ENCODE measurements at places on chromosomes 16 and 17. TPM values are rescaled to one million over a fixed set of nuclear protein-coding genes. Genes with fewer than 3 reads are reported as not detected.

GRCh38 chr16:82011199-82011641 is at the start of gene SDR42E1:
Gene SDR42E1, minus strand, starts transcription at chr16:82011470. Its CDS starts 10,612 bp downstream, at chr16:82000858.
- H3K27ac ChIP-seq = no peak within 1 kb of the TSS
- H3K4me1 ChIP-seq = peaks cover 4% of the 10 kb centered on the region
- DNase-seq = no peak
- H3K36me3 ChIP-seq = no peaks in the 10 kb centered on the region

- H3K4me3 ChIP-seq = peak overlapping the region; percentile 98
- H3K27ac ChIP-seq = peak overlapping the region; percentile 94
- peak; percentile 51 for DNase-seq
- H3K36me3 ChIP-seq = peaks cover 28% of the 10 kb centered on the region
- peaks cover 20% of the 10 kb centered on the region for H3K4me1 ChIP-seq
- no peaks in the 10 kb centered on the region for H3K27me3 ChIP-seq
Observed at GRCh38 chr17:75152922-75153779, 1.2 kb downstream of the JPT1 start.

Gene MYO15B
- 3.1 TPM for total RNA-seq

Gene CCNF
- 70.1 TPM for total RNA-seq

DNA sequence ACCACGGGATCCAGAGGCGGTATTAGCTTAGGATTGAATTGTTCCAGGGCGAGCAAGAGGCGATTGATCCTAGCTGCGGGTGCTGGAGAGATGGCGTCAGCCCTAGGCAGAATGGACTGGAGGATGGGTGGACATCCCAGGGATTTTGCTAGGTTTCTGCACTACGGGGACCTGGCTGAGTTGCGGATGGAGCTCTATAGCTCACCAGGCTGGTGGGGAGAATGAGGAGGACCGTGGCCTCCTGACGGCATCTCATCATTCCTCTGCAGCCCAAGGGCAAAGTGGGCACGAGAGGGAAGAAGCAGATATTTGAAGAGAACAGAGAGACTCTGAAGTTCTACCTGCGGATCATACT is 614 bp downstream of the TMEM208 start:
- H3K4me1 ChIP-seq = peaks cover 18% of the 10 kb centered on the region
- peak overlapping the region; percentile 74 for H3K27ac ChIP-seq
- peak overlapping the region; percentile 98 for H3K4me3 ChIP-seq
- peaks cover 53% of the 10 kb centered on the region for H3K36me3 ChIP-seq
- H3K27me3 ChIP-seq = no peaks in the 10 kb centered on the region

GRCh38 chr16:21274172-21274726 is 3.8 kb downstream of the CRYM start:
- no peak overlapping the region for H3K27ac ChIP-seq
- peaks cover 35% of the 10 kb centered on the region for H3K27me3 ChIP-seq
- no peak overlapping the region for H3K4me3 ChIP-seq
- H3K36me3 ChIP-seq = no peaks in the 10 kb centered on the region

- DNase-seq = no peak
- no peaks in the 10 kb centered on the region for H3K36me3 ChIP-seq
- H3K27ac ChIP-seq = no peak overlapping the region
- peaks cover 26% of the 10 kb centered on the region for H3K4me1 ChIP-seq
Observed at GRCh38 chr17:55577687-55578086, 66.4 kb upstream of the SMIM36 start.

Gene PIK3R5
- total RNA-seq = 0.78 TPM

- H3K27me3 ChIP-seq = no peaks in the 10 kb centered on the region
- H3K4me1 ChIP-seq = peaks cover 16% of the 10 kb centered on the region
- no peak for DNase-seq
Observed at GRCh38 chr16:66948134-66948836, 12.8 kb upstream of the CES3 start.

Gene KRT20
- 0.44 TPM for total RNA-seq

Gene SSTR5
- not detected for total RNA-seq

DNA sequence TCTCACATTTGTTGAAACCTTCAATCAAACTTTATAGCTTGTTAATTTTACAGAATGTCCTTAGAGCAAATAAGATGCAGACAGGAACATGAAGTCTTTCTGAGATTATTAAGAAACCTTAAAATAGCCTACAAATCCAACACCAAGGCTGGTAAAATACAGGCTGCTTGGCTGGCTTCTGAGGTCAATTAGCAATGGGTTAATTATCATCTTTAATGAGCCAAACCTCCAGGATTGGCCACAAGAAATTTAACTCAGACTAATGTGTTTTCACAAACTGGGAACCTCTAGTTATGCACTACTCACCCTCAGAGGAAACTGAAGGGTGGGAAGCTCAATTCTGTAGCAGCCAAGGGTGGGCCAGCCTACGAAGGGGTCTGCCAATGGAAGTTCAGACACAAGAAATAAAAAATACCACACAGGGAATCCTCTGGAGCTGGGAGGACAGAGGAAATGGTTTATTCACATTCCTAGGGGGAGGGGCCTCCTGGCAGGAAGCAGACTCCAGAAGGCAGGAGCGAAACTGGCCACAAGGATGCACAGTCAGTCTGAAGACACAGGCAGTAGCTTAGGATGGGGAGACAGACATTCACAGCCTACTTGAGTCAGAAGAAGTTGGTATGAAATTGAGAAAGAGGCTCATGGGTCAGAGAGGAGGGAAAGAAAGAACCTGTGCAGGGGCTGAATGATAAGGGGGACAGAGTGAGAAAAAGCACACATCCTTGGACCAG is 36.1 kb downstream of the HIC1 start:
- H3K36me3 ChIP-seq = peaks cover 4% of the 10 kb centered on the region
- H3K4me1 ChIP-seq = peaks cover 29% of the 10 kb centered on the region
- no peak overlapping the region for H3K27ac ChIP-seq

DNA sequence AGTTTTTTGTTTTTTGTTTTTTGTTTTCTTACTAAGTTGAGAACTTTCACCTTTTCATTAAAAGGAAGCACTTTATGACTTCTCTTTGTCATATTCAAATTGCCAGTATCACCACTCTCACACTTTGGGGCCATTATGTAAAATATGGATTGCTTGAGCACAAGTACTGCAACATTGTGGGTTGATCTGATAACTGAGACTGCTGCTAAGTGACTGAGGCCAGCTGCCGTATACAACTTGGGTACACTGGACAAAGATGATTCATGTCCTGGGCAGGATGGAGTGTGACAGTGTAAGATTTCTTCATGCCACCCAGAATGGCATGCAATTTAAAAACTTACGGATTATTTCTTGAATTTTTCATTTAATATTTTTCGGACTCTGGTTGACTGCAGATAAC is 7.8 kb downstream of the TTC19 start:
- no peaks in the 10 kb centered on the region for H3K4me1 ChIP-seq
- H3K4me3 ChIP-seq = no peak overlapping the region
- no peak overlapping the region for H3K27ac ChIP-seq
- DNase-seq = no peak
- H3K36me3 ChIP-seq = peaks cover 87% of the 10 kb centered on the region
- H3K27me3 ChIP-seq = no peaks in the 10 kb centered on the region

- H3K4me1 ChIP-seq = peaks cover 12% of the 10 kb centered on the region
- no peaks in the 10 kb centered on the region for H3K36me3 ChIP-seq
- peaks cover 39% of the 10 kb centered on the region for H3K27me3 ChIP-seq
Observed at GRCh38 chr16:56682703-56683397, 580 bp downstream of the MT1X start.

DNA sequence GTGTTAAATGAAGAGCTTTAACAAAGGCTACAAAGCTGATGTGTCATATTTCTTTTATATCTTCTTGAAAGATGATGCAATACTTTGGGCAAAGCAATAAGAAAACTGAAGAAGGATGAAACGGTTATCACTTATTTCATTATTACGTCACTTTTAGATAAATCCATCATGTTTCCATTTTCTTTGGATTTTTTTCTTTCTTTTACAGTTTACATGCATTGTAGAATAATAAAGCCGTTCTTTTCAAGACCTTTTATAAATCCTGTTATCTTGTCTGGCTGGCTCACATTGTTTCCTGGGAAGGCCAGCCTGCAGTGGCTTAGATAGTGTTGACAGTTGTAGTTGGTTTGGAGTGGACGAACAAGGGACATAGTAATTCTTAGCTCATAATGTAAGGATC is 28.9 kb downstream of the TANC2 start:
- no peak overlapping the region for H3K4me3 ChIP-seq
- no peaks in the 10 kb centered on the region for H3K36me3 ChIP-seq
- no peaks in the 10 kb centered on the region for H3K27me3 ChIP-seq
- peak; percentile 56 for DNase-seq
- H3K27ac ChIP-seq = peak overlapping the region; percentile 68

DNA sequence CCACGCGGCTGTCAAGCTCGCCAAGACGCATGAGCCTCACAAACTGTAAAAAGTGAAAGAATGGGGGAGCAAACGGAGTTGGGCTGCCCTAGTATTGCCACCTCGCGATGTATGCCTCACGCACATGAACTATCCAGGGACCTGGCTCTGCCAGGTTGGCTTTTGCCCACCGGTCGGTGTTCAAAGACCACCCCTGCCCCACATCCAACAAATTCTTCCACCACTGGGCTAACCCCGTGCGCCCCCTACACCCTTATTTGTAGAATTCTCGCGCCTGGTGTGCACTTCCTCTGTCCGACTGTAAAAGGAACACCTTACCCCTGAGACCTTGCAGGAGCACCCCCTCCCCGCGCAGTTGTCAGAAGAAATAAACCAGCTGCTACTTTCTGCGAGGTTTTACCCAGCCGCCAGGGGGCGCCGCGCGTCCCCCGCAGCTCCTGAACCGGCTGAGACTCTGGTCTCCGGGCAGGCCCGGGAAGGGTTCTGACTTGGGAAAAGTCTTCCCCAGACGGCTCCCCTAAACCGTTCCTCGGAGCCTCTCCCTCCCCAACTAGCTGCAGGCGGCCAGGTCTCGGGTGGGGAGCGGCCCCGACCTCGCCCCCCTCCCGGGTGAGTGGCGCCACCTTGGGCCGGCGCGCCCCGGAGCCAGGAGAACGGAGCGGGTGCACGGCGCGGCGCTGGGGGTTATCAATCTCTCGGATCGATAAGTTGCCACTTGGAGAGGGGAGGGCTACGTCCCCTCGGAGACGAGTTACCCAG is 1.7 kb upstream of the ZNF423 start:
- no peaks in the 10 kb centered on the region for H3K36me3 ChIP-seq
- peaks cover 4% of the 10 kb centered on the region for H3K4me1 ChIP-seq
- H3K27me3 ChIP-seq = peaks cover 57% of the 10 kb centered on the region
- peak; percentile 86 for DNase-seq

- no peak overlapping the region for H3K27ac ChIP-seq
Observed at GRCh38 chr16:9820476-9821246, 361.6 kb downstream of the GRIN2A start.

Gene UTS2R
- 0.22 TPM for total RNA-seq

Gene DNAH17
- total RNA-seq = not detected

Gene WDR81
- 13.0 TPM for total RNA-seq

- no peak for DNase-seq
- no peaks in the 10 kb centered on the region for H3K27me3 ChIP-seq
- peaks cover 16% of the 10 kb centered on the region for H3K4me1 ChIP-seq
- H3K4me3 ChIP-seq = no peak overlapping the region
Observed at GRCh38 chr17:28796062-28796461, 46.5 kb downstream of the FAM222B start.

GRCh38 chr16:6512512-6512911 is 820.1 kb upstream of the RBFOX1 start:
- no peaks in the 10 kb centered on the region for H3K27me3 ChIP-seq
- no peak overlapping the region for H3K27ac ChIP-seq
- no peak overlapping the region for H3K4me3 ChIP-seq
- DNase-seq = no peak
- no peaks in the 10 kb centered on the region for H3K4me1 ChIP-seq

Gene IRX6
- total RNA-seq = 0.11 TPM

DNA sequence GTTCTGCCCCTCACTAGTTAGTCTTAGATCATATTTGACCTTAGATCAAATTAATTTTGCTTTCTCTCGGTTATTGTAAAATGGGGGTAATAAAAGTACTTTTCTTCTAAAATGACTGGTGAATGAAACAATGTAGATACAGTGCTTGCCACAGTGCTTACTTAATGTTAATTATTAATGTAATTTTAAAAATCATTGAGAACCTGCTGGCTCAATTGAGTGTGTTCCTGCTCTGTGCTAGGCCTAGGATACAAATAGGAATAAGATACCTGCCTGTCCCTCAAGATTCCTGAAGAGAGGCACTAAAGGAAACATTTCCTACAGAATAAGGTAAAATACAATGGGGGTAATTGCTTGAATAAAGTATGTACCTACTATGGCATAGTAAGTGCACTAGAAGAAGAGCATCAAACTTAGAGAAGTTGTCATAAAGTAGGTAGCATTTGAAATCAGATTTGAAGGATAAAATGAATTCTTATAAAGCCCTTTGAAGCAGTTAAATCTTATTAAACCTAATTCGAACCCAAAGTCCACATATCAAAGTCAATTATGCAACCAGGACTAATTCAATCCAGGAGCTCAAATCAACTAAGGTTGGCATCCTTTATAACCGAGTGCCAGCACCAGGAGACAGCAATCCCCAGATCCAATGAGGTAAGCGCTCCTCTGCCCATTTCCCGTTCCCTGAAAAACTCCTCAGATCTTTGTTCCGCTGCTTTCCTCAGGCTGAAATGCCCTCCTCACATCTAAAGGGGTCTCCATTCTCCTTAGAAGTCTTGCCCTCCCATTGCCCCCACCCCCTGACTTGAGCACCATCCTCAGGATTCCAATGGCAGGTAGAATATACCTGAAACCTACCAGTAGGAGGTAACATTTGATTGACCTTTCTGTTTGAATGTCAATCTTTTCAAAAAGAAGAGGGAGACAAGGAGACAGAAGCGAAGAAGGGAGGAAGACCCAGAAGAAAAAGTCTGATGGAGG is 2.4 kb upstream of the MED13 start:
- DNase-seq = no peak
- peaks cover 17% of the 10 kb centered on the region for H3K36me3 ChIP-seq
- H3K4me3 ChIP-seq = no peak overlapping the region
- no peaks in the 10 kb centered on the region for H3K27me3 ChIP-seq

- no peak overlapping the region for H3K27ac ChIP-seq
- peaks cover 9% of the 10 kb centered on the region for H3K27me3 ChIP-seq
- no peak overlapping the region for H3K4me3 ChIP-seq
- H3K4me1 ChIP-seq = peaks cover 33% of the 10 kb centered on the region
Observed at GRCh38 chr16:4946917-4947316, 10.0 kb upstream of the PPL start.

- H3K27me3 ChIP-seq = peaks cover 26% of the 10 kb centered on the region
- H3K27ac ChIP-seq = no peak overlapping the region
- no peaks in the 10 kb centered on the region for H3K36me3 ChIP-seq
- H3K4me1 ChIP-seq = no peaks in the 10 kb centered on the region
- no peak overlapping the region for H3K4me3 ChIP-seq
Observed at GRCh38 chr16:54280751-54281150, 5.8 kb downstream of the IRX3 start.

- peaks cover 50% of the 10 kb centered on the region for H3K36me3 ChIP-seq
- H3K4me3 ChIP-seq = no peak overlapping the region
- H3K27ac ChIP-seq = no peak overlapping the region
- H3K4me1 ChIP-seq = no peaks in the 10 kb centered on the region
- peak; percentile 59 for DNase-seq
- H3K27me3 ChIP-seq = no peaks in the 10 kb centered on the region
Observed at GRCh38 chr16:4682616-4683254, 10.6 kb upstream of the NUDT16L1 start.

Gene HES7
- total RNA-seq = 1.1 TPM

All from K562 (cell line).